ENCODE measurements at places on chromosomes 6 and 20.
A peak's percentile ranks its signal among the peaks of the same experiment; 100 is the strongest.

- DNase-seq, result peak; percentile 35
These were observed 146.5 kb upstream of the TOP1 start for GRCh38 chr20:40882152-40882551.

DNA sequence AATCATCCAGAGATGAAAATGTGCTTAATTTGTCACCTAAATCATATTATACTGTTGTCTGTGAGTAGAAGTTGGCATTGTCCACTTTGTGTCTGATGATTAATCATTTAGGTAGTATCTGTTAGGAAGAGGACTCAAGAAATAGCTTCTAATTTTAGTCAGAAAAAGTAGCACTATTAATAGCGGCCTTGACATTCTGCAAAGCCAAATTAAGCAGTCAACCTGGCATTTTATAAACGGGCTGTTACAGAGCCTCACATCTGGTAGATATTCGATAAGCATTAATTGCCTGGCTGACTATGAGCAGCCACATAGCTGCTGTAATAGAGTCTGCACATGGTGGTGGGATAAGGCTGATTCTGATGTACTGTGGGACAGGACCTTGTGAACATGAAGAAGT lies 99.5 kb downstream of the KLHL32 start:
- no peak for DNase-seq

DNA sequence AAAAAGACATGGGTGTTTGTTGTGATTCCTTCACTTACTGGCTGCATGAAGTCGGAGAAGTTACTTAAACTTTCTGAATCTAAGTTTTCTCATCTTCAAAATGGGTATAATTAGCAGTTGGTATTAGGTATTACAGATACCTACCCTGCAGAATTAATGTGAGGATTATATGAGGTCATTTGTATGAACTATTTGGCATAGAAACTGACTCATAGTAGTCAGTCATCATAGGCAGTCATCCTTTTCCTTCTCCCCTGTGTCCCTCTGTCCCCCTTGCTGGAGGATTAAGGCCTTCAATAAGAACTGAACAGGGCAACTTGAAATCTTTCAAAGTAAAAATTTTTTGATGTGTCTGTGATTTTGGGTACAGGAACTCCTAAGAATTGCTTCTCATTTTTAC lies 26.3 kb downstream of the RALGAPB start:
- no peak for DNase-seq

DNA sequence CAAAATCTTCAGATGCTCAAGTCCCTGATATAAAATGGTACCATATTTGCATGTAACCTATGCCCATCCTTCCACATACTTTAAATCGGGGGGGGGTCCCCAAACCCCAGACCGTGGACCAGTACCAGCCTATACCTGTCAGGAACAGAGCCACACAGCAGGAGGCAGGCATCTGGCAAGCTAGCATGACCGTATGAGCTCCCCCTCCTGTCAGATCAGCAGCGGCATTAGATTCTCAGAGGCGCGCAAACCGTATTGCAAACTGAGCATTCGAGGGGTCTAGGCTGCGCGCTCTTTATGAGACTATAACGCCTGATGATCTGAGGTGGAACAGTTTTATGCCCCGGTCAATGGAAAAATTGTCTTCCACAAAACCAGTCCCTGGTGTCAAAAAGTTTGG lies 30.7 kb downstream of the FGD2 start:
- DNase-seq, result no peak

- DNase-seq, result no peak
These were observed 413.7 kb downstream of the RFPL4B start for GRCh38 chr6:112760831-112761230.

GRCh38 chr6:125994670-125995488 lies 8.5 kb downstream of the TRMT11 start:
- no peak for DNase-seq

- no peak for DNase-seq
These were observed 4.4 kb downstream of the SULF2 start for GRCh38 chr20:47780720-47781389.

DNA sequence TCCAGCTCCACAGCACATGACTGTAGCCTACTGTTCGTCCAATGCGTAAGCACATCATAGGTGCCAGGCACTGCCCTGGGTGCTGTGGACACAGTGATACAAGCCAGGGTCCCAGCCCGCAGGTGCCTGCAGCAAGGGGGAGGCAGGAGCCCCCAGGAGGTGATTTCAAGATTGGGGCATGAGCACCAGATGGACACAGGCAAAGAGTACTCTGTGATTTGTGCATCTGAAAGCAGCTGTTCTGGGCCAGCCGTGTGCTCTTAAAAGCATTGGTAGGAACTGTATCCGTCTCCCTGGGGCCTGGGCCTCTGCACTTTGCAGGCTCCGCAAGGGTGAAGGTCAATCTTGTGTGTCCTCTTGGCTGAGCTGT lies 149.8 kb downstream of the SYCP2 start:
- no peak for DNase-seq

DNA sequence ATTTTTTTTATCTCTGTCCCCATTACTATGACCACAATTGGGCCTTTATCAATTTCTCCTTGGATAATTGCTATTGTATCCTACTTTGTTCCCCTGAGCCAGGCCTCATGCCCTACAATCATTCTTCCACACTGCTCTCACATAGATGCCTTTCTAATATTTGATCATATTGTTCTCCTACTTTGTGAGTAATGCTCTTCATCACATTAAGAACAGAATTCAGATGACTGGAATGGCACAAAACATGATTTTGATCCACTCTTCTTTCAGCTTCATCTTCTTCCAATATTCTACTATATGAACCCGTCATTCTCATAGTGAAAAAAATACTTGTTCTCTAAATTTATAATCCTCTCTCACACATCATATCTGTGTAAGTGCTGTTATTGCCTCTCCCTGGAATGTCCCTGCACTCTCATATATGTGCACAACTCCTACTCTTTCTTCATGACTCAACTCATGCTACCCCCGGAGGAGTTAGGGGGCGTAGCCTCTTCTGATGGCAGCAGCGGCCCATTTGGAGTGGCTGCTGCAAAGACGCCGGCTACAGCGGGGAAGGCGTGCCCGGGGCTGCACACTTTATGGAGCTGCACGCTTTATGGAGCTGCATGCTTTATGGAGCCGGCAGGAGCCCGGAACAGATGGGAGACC lies 25.3 kb upstream of the HACE1 start:
- DNase-seq, result no peak

DNA sequence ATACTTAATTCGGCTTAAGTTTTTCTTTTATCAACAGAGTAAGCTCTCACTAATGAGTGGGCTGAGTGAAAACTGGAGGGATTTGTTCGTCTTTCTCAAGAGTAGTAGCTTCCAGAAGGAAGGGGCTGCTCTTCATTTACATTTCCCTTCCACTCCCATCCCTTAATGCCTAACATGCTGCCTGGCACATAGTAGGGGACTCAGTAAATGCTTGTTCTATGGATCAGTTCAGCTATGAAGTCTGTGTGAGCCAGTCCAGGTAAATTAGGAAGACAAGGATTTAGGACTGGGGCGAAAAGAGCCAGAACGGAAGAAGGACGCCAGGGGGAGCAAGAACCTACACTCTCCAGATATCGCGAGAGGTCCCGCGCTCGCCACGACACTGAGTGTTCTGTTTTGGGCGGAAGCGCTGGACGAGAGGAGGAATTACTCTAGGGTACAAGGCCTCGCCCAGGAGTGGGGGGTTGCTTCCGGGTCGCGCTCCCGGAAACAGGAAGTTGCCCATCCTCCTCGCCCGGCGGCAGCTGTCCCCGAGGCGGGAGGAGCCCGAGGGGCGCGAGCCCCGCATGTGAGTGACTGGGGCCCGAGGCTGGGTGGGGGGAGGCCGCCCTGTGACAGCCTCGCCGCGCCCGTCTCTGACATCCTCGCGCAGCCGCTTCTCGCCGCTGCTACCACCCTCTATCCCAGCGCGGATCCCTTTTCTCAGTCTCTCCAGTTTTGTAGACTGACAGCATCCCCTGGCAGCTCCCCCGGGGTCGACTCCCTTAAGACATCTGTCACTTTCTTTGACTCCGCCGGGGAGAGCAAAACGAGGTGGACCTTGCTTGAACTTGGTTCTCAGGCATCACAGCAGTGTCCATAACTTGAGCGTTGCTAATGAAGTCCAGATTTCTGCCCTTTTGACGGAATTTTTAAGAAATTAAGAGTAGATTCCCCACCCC lies at the start of gene C6orf89:
TSS of gene C6orf89 (plus strand) at position 492 of the 941 bp plus-strand sequence. CDS start 13,493 bp downstream, outside the sequence.
- peak; percentile 100 for DNase-seq

DNA sequence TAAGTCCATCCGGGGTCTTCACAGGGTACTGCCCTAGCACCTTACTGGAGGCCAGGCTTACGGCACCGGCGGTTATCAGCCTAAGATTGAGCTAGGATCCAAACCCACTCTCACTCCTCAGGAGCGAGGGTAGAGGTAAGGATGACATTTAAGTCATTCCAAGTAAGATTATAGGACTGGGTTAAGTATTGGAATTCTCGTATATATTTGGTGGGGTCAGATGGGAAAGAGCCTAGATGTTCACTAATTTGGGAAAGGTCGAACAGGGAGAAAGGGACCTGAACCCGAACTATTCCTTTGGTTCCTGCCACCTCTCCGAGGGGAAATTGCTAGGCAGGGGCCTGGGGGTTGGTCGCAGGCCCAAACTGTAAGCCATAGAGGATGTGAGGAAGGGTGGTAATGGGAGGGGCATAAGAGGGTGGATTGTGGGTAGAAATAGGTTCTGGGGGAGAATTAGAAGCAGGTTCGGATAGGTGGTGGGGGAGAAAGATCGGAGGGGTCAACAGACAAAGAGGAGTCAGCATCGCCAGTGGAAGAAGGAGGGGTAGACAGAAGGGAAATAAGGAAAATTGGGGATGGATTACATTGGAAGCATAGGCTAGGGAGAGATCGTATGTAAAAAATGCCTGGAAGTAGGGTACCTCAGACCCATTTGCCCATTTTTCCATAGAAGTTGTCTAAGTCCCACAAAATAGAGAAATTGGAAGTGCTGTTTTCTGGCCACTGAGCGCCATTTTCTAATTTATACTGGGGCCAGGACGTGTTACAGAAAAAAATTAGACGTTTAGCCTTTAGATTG lies 747.1 kb upstream of the ADGRB3 start:
- no peak for DNase-seq
